ENCODE measurements at places on chromosomes 2 and 18.
A peak's percentile ranks its signal among the peaks of the same experiment; 100 is the strongest.

GRCh38 chr2:112251271-112251670 lies 3.6 kb downstream of the ZC3H8 start:
- no peak for DNase-seq

DNA sequence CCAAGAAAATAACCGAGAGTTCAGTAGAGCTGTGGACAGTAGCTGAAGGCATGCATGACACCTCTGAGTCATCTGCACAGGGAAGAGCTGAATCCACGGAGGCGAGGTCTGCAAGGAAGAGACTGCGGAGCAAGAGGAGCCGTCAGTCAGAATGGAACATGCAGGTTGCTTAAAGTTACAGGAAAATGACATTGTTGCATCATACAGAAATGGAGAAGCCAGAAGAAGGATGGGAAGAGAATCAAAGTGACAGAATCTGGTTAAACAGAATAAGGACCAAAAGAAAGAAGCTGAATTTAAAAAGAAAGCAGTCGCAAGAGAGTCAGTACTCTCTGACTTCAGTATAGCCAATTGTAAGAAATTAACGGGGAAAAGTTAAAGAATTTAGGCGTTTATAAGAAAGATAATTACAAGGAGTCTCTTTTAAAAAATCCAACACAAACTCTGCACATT lies 533.8 kb downstream of the ADCYAP1 start:
- DNase-seq, result no peak

- no peak for DNase-seq
These were observed 12.2 kb downstream of the METAP1D start for GRCh38 chr2:172011812-172012575.

DNA sequence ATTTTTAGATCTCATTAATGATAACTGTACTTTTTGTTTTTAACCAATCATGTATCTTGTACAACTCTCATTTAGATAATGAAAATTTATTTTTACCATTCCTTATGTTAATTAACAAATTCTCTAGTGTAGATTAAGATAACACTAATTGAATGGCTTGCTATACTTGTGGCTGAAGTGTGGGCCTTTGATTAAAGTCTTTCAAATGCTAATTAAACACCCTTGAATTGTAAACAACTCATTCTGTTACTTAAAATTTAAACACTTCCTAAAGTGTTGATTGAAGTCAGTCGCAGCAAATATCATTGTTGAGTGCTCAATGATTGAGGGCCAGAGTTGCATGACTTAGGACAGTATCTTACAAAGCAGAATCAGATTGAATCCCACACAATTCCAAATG lies 109.8 kb upstream of the GULP1 start:
- no peak for DNase-seq

GRCh38 chr2:207390302-207391095 lies 139.3 kb upstream of the CREB1 start:
- no peak for DNase-seq

DNA sequence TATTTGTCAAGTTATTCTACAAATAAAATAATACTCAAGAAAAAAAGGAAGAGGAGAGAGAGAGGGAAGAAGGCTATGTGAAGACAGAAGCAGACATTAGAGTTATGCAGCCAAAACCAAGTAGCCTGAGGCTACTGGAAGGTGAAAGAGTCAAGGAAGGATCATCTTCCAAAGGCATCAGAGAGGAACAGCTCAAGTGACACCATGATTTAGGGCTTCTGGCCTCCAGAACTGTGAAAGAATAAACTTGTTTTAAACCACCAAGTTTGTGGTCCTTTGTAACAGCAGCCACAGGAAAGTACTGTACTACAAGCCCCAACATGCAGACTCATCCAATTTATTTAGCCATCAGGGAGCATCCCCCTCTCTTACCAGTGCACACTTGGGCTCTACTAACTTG lies 788.5 kb upstream of the LRRTM1 start:
- no peak for DNase-seq

DNA sequence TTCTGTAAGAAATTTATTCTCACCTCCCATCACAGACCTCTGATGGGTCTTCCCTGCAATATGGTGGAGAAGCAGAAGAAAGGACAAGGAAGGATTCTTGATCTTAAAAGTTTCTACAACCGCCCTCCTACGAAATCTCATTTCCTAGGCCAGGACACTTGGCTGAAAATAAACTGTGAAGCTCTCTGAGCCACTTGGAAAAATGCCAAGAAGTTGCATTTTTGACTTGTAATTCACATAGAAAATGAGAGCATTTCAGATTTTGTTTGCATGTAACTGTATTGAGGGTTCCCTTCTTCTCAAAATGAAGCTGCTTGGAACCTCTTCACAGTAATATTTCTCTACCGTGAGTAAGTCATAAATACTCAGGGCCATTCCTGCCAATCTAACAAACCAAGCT lies 458.3 kb upstream of the SLC14A2 start:
- no peak for DNase-seq

DNA sequence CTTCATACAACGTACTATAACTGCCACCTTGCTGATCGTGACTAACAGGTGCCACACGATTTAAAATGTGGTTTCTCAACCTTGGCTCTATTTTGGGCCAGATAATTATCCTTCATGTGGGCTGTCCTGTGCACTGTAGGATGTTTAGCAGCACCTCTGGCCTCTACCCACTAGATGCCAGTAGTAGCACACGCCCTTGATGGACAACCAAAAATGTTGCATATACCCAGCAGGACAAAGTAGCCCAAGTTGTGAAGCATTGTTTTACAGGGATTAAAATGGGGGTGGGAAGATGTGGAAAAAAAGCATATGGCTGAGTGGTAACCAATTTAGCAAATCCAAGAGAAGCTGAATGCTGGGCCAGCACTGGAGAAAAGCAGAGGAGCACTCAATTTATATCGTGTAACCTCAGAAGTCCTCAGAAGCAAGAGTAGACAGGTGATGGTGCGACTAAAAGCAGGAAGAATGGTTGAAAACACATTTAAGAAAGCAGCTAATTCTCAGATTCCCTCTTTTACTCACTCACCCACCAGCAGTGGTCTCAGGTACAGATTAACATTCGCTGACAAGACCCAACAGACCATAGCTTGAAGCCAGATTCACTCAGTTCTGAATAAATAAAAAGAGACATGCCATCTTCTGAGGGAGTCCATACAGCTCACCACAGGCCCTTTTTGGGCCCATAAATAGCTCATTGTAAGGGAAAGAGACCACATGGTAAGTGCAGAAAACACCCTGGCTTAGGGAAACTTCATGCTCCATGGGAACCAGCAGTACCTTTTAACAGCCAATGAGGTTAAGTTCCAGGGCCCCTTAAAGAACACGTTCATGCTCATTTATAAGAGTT lies 50.6 kb downstream of the RAPH1 start:
- DNase-seq, result peak; percentile 15

- DNase-seq, result no peak
These were observed 775.4 kb upstream of the ID2 start for GRCh38 chr2:7906431-7906830.

GRCh38 chr2:191462370-191462769 lies 215.6 kb upstream of the NABP1 start:
- DNase-seq, result no peak

GRCh38 chr18:73232933-73233332 lies 365.1 kb upstream of the NETO1 start:
- no peak for DNase-seq

DNA sequence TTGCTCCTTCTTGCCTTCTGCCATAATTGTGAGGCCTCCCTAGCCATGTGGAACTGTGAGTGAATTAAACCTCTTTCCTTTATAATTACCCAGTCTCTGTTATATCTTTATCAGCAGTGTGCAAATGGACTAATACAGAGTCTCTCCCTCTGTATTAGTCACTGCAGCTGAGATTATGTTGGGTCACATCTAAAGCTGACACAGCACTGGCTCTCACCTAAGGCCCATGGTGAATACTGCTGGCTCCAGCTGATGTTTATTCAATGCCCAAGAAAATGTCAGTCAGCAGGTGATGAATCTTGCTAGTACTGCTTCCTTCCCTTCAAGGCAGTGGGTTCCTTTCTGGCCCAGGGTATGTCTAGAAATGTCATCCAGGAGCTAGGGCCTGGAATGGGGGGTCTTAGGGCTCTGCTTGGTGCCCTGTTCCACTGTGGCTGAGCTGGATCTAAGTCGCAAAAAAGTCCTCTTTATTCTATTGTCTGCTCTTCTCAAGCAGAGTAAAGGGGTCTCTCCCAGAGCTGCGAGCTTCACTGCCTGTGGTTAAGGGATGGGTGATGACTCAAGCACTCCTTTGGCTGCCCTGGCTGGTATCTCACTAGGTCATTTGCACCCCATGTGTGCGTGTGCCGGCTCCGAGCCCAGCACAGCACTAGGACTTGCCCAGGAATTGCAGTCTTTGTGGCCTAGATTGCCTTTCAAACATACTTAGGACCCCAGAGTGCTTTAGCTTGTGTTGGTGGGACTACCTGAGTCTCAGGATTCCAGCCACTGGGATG lies 29.9 kb downstream of the PPP1R1C start:
- DNase-seq, result no peak

GRCh38 chr2:113076954-113077669 lies 9.3 kb downstream of the IL1F10 start:
- DNase-seq, result no peak

DNA sequence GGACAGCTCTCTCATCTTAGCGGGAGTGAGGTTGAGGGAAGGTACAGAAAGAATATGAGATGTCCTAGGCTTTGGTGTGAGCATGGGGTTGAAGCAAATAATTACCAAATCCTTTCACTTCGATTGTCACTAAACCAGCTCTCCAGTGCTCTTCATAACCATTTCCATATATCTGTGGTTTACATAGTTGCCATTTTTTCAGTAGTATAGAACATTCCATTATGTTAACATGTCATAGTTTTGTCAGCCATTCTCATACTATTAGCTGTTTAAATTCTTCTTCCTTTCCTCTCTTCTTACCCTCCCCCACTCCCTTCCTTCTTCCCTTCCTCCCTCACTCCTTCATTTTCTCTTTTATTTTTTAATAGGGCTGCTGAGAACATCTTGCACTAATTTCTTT lies 205.9 kb downstream of the BABAM2 start:
- no peak for DNase-seq

GRCh38 chr2:52022006-52022405 lies 990.1 kb upstream of the NRXN1 start:
- DNase-seq, result no peak

- no peak for DNase-seq
These were observed 11.1 kb upstream of the CABYR start for GRCh38 chr18:24127735-24128134.

DNA sequence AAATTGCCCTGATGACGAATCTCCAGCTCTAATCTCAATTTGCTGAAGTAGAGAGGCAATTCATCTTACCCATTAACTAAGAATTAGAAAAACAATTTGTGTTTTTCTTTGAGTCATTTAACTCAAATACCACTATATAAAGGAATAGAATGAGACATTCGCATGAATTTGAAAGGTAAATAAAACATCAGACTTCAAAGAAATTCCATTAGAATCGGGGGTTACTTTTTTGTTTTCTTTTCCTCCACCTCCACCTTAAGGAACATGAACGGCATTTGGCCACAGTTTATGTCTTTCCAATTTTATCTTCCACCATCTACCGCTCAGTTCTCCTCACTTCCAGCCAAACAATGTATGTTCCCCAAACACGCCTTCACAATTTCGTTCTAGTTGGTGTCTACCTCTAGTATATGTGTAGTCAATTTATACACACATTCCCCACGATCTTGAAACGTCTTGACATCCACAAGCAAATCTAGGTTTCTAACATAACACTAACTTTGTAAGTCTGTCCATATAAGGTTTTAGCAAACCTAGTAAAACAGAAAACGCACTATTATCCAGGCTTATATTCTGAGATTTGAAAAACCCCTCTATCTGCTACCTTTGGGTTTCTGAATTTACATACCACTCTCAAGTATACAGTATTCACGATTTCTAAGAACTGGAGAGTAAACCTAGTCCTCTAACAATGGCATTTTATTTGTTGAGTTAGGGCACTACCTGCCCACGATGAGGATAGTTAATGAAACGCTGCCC lies 1.2 kb upstream of the SMCHD1 start:
- DNase-seq, result no peak

DNA sequence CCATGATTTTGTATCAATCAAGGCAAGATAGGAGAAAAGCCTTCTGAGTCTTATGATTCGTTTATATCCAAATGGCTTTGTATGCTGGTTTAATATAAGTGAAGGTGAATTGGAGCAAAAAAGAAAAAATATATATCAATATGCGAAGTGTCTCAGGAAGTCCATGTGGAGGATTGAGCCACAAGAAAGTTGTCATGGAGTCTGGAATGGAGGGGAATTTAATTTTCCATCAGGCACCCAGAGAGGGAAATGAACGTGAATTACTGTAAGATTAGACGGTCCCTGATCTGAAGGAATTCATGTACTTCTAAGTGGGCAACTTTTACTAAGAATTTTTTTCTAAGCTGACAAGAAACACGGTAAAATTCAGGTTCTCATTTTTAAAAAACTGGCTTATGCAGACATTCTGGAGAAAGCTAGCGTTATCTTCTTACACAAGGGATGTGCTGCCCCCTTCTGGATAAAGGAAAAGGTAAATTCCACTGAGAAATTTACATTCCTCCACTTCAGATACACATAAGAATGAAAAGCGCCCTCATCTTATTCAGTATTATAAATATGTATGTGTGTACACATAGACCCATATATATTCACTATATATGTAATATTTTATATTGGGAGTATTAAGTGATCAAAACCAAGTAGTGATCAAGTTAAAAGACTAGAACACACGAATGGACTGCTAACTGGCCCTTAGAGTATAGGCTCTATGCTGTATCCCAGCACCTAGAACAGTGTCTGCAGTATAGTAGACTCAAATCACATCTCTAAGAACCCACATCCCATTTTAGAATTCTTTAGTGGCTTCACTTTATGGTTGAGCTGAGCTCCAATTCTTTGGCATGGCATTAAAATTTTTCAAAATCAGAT lies 289.0 kb upstream of the TFPI start:
- DNase-seq, result no peak

- peak; percentile 3 for DNase-seq
These were observed 724 bp downstream of the NMS start for GRCh38 chr2:100470898-100471514.

DNA sequence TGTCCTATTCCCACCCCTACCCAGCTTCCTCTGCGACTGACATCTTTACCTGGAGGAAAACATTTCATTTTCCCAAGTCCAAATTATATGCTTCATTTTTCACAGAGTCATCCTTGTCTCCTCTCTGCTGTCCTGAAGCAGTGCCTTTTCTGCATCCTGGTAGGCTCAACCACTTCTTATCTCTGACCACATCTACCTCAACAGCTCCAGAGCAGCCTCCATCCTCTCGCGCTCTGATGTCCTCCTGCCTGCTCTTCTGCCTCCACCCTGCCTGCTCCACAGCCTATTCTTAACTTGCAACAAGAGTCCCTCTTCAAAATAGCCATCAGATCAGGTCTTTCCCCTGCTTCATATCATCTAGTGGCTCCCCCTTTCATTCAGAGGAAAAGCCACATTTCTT lies 457.1 kb downstream of the PARD3B start:
- DNase-seq, result no peak

Data from stimulated activated CD4-positive, alpha-beta T cell treated with anti-CD3 and anti-CD28 coated beads, Interleukin-12 subunit alpha, Interleukin-12 subunit beta, amount 100 ng/mL, for 4 hours (primary cell).